GM06990 (cell line): ENCODE measurements at places on chromosomes 16 and 17.
A peak's percentile ranks its signal among the peaks of the same experiment; 100 is the strongest.

DNA sequence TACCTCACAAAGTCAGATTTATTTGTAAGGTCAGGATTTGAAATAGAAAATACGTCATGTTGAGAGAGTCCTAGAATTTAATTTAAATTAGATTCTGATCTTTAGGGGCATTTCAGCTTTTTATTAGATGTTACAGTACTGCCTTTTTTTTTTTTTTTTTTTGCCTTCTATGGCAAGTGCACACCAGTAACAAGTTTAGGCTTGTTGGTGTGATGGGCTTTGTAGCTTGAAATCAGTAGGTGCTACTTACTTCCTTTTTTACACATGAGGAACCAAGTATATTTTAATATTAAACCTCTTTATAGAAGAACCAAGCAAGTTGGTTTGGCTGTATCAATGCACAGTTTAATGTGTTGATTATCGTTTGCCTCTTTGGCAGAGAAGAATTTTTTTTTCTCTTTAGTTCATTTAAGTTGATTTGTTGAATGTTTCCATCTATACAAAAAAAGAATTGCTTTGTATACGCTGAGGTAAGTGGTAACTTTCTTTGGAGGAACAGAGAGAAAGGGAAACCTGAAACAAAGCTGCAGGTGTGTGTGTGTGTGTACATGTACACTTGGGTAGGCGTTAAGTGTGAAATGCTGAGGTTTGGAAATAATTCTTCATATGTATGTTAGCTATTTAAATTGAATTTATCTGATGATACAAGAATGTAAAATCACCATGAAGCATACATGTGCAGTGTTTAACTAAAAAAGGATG, 15.7 kb downstream of the RBL2 start:
- DNase-seq, result no peak

DNA sequence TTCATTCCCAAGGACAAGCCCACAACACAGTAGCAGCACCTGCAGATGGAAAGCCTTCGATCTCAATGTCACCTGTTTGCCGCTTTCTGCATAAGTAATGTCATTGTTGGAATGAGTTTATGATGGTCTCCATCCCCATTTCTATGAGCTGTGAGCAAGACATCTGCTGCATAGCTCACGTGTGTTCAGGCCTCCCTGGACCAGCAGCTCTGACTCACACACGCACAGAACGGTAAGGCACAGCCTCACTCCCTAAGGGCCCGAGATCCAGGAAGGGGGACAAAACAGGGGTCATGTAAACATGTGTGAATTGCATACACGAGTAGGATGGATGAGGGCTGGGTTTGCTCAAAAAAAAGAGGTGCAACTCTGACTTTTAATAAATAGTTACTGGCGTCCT, 223.1 kb downstream of the SOX9 start:
- no peak for DNase-seq

- no peak for DNase-seq
Measured at GRCh38 chr16:85650135-85650843, 37.2 kb downstream of the GSE1 start.

GRCh38 chr16:66014221-66014620, 352.3 kb upstream of the CDH5 start:
- DNase-seq, result no peak

DNA sequence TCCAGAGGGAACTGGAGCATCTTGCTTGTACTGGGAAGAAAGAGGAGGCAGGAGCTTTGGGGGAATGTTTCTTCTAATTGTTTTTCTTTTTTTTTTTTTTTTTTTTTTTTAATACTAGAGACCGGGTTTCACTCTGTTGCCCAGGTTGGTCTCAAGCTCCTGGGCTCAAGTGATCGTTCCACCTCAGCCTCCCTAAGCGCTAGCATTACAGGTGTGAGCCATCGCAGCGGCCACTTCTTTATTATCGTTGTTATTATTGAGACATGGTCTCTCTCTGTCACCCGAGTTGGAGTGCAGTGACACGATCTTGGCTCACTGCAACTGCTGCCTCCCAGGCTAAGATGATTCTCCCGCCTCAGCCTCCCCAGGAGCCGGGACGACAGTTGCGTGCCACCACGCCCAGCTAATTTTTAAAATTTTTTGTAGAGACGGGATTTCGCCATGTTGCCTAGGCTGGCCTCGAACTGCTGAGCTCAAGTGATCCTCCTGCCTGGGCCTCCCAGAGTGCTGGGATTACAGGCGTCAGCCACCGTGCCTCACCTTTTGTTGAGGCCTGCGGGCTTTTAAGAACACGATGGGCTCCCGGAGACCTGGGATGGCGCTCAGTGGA, 137.3 kb upstream of the GSE1 start:
- no peak for DNase-seq

- no peak for DNase-seq
Measured at GRCh38 chr16:15966420-15966819, 17.0 kb downstream of the ABCC1 start.

- DNase-seq, result peak; percentile 13
Measured at GRCh38 chr17:82050761-82051641, 610 bp downstream of the RFNG start.

GRCh38 chr17:36888236-36888951, 48.9 kb upstream of the LHX1 start:
- DNase-seq, result no peak

DNA sequence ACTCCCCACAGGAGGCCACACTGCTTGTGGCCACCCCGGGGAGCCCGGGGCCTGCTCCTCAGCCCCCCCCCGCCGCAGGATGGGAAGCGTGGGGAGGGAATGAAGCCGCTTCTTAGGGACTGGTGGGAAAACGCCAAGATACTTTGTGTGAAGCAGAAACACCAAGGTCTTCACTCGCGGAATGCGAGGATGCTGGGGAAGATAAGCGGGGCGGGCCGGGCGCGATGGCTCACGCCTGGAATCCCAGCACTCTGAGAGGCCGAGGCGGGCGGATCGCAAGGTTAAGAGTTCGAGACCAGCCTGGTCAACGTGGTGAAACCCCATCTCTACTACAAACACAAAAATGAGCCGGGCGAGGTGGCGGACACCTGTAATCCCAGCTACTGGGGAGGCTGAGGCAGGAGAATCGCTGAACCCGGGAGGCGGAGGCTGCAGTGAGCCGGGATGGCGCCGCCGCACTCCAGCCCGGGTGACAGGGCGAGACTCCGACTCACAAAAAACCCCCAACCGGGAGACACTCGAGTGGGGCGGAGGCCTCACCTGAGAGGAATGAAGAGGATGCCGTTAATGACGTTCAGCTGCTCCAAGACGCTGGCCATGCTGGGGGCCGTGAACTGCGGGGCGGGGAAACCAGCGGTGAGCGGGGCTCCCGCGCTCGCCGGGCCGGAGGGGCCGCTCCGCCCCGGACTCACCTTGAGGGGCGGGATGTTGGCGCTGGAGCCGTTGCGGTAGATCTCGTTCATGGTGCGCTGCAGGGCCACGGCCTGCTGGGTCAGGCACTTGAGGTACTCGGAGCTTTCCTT, 20.3 kb downstream of the CLUH start:
- no peak for DNase-seq

DNA sequence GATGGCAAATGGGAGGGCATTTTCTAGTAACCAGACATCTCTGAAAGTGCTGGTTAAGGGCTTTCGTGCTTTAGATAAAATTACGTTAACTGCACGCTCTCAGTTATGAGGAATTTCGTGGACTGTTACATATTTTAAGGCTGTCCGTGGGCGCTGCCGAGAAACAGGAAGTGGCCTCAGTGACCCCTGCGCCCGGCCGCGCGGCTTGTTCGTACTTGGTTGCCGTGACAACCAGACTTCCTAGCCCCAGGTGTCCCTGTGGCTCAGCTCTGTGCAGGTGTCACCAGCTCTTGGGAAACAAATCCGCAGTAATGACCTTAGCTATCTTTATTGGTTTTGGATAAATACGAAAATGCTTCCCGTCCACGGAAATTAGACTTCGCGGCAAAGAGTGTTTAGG, 52.7 kb downstream of the LMF1 start:
- no peak for DNase-seq

DNA sequence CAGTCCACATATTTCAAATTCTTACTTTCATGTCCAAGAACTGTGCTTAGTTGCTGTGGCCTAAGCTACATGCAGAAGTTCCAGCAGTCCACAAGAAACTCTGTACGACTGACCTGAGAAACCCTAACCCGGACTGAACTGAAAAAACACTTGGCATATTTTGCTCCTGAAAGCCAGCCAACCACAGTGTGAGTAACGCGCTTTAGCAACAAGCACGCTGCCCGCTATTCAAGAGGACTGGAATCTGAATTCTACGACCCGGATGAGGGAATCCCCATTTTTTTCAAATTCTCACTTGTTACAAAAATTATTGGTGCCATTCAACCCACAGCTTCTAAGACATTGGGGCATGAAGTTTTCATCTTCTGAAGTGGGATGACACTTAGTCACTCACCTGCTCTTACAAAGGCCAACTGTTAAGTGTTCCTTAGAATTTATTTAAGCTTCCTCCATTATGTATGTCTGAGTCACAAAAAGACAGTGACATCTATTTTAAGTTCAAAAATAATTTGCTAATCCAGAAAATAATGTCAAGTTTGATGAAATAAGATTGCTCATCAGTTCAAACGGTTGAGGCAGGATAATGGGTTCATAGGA, 78.7 kb downstream of the CDYL2 start:
- DNase-seq, result no peak

GRCh38 chr17:58273453-58274104, 7.2 kb downstream of the MPO start:
- DNase-seq, result no peak

DNA sequence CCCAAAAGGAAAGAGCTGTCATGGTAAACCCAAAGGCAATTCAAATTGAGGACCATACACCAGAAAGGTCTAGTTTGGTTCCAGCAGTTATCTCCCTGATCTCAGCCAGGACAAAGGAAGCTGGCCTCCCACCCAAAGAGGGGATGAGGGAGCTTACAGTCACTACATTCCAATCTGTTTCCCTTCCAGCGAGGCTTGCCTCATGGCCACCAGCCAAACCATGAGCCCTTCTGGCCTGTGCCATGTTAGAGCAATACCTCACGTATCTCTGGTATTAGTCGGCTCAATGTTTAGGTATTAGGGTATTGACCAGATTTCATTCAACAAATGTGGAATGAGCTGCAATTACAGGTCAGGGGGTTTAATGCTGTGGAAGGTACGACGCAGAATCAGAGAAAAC, 8.4 kb downstream of the NDUFAB1 start:
- DNase-seq, result no peak

- no peak for DNase-seq
Measured at GRCh38 chr17:75340631-75341030, 51.4 kb upstream of the SLC25A19 start.

DNA sequence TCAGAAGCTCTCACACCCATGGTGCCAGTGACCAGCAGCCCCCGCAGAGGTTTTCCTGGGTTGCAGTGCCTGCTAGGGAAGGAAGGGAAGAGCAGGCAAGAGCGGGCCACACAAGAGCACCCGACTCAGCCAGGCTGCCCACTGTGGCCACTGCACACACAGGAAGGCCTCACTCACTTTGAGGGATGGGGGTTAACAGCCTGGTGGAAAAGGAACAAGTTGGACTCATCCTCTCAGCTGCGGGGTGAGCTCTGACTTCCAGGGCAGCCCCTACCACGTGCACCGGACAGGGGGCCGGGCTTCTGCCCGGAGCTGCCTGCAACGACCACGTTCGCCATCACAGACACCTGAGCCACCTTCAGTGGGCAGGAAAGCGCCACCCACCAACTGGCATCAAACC, 8.1 kb downstream of the P4HB start:
- no peak for DNase-seq

DNA sequence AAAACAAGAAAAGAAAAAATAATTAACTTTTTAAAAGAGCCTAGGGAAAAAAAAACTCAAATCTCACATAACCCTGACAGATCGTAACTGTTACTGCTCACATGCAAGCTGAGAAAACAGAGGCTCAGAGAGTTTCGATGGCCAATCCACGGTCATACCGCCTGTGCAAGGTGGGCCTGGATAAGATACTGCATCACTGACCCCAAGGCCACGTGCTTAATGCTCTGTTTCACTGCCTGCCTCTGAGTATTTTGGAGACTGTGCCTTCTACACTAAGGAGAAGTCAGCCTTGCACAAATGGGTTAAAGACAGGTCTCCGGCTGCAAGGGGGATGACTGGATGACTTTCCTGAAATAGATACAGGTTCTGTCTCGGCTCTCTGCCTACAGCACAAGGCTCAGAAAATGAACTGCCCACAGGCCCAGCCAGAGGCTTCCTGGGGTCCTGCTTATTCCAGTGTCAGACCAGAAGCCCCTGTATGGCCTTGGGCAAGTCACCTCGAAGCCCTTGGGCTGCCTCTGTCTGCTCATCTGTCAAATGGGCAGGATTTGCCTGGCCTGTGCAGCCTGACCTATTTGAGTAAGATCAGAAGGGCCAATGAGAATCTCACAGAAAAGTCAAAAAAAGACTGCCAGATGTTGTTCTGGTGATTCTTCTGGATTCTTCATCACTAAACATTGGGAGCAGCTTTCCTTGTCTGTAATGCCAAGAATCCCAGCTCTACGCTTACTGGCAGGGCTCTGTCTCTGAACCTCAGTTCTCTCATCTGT, 25.8 kb downstream of the CNGB1 start:
- no peak for DNase-seq

GRCh38 chr17:54979657-54980056, 11.1 kb downstream of the STXBP4 start:
- no peak for DNase-seq

DNA sequence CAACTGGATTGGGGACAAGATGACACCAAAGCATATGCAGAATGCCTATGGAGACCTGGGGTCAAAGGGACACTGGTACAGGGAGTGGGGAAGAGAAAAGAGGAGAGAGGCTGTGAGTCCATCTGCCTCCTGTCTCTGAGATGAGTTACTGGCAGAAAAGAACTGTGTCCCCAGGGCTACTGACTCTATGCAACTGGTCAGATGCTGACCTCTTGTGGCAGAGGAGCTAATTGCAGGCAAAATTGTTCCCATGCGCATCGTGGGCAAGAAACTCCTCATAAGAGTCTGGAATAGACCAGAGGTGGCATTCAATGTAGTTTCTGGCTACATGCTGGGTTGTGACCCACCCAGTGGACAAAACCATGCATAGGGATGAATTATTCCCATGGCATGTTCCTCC, 26.1 kb upstream of the MLKL start:
- no peak for DNase-seq

DNA sequence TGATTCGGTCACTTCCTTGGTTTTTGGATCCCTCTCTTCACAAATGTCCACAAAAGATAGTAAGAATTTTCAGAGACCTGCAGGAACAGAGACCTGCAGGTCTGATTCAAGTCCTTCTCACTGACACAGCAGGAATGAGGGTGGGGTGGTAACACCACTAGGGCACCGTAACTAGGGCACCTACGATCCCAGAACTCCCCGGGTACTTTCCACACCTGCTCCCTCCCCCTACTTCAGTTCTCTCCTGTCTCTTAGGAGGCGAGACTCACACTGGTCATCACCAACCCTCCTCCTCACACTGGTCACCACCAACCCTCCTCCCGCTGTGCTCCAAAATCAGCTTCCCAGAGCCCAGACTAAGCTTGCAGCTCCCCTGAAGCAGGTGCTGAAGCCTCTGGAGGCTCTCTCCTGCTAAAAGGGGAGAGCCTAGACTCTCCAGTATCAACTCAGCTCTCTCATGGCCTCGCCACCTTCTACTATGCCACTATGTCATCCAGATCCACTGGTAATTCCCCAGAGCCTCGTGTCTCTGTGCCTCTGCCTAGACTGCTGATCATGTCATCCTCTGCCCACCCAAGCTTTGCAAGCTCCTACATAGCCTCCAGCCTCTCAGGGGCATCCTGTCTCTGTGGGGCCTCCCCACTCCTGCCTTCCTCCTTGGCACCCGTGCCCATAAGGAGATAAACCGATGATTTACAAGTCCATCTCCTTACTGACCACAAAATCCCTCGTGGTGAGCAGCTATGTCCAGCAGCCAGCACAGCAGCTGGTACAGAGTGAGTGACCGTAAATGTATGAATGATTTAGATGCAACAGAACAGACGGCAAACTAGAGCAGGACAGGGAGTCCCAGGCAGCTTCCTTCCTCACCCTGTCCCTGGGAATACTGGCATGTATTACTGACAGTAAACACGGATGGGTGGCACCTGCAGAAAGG, 63.4 kb upstream of the GSG1L start:
- no peak for DNase-seq
